ENCODE measurements at places on chromosomes 6 and 20. TPM values are rescaled to one million over a fixed set of nuclear protein-coding genes. Genes with fewer than 3 reads are reported as not detected.

The ZNF391 gene
- 1.00 TPM for total RNA-seq

The RAET1G gene
- 0.31 TPM for total RNA-seq

The RBBP9 gene
- 13.8 TPM for total RNA-seq

The CLPSL1 gene
- not detected for total RNA-seq

The TMC2 gene
- total RNA-seq: under 0.01 TPM

The LY86 gene
- total RNA-seq: not detected

The CALHM4 gene
- not detected for total RNA-seq

The HLA-DQA1 gene
- 0.69 TPM for total RNA-seq

The ELOVL2 gene
- total RNA-seq: 18.9 TPM

The CLDN20 gene
- not detected for total RNA-seq

The ADGRB3 gene
- total RNA-seq: 0.33 TPM

The PRSS16 gene
- not detected for total RNA-seq

The NRN1 gene
- total RNA-seq: not detected

The HLA-DPA1 gene
- total RNA-seq: 59.2 TPM

The SRMS gene
- total RNA-seq: not detected

The SLPI gene
- not detected for total RNA-seq

The LPIN3 gene
- 13.4 TPM for total RNA-seq

The BEND3 gene
- 5.3 TPM for total RNA-seq

The TLDC2 gene
- not detected for total RNA-seq

The RNF217 gene
- 10.8 TPM for total RNA-seq

The BIRC7 gene
- total RNA-seq: 65.1 TPM

The RNF8 gene
- 24.7 TPM for total RNA-seq

The MRAP2 gene
- total RNA-seq: 1.0 TPM

The ZBTB24 gene
- total RNA-seq: 21.4 TPM

The KPNA5 gene
- total RNA-seq: 6.5 TPM

The DLK2 gene
- not detected for total RNA-seq

The SYNDIG1 gene
- 0.15 TPM for total RNA-seq

The NOTCH4 gene
- total RNA-seq: 2.8 TPM

The ATP6V1G2 gene
- 0.73 TPM for total RNA-seq

The CRISP3 gene
- total RNA-seq: not detected

The NCOA6 gene
- 8.6 TPM for total RNA-seq

The POPDC3 gene
- total RNA-seq: 75.9 TPM

The ZBTB12 gene
- 3.0 TPM for total RNA-seq

The CLPSL2 gene
- not detected for total RNA-seq

The DAAM2 gene
- total RNA-seq: 108 TPM

The NOL4L gene
- 11.3 TPM for total RNA-seq

The GSTA1 gene
- total RNA-seq: not detected

The ZNF335 gene
- total RNA-seq: 19.6 TPM

The RNASET2 gene
- total RNA-seq: 7.6 TPM

The MUC22 gene
- total RNA-seq: not detected

The KDM1B gene
- total RNA-seq: 19.3 TPM

The DCDC2 gene
- 0.34 TPM for total RNA-seq

The C6orf132 gene
- not detected for total RNA-seq

The PKIB gene
- 20.7 TPM for total RNA-seq

The PRPH2 gene
- total RNA-seq: 0.36 TPM

The BNIP5 gene
- not detected for total RNA-seq

The GJA10 gene
- not detected for total RNA-seq

The OPN5 gene
- not detected for total RNA-seq

The ZNF165 gene
- total RNA-seq: 0.36 TPM

The KCNB1 gene
- not detected for total RNA-seq
